ENCODE measurements at places on chromosomes 3 and 15.

DNA sequence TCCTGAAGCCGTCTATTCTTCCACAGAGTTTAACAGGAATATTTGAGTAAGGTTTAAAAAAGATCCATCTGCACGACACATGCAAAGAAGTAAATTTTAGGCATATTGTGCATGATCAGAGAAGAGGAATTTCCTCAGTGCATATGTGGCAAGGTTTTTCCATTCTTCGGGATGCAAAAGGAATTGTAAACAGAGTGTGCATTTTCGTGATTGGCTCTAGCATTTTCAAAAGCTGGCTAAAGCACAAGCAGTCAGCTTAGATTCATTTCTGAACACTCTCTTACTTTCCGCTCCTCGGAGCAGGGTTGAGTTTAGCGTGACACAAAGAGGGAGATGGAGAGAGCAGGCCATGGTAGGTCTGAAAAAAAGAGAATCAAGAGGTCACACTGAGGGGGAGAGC is 128.2 kb downstream of the ADAMTS9 start:
- DNase-seq: no peak

- DNase-seq: no peak
Measured at GRCh38 chr3:61650719-61651410, 89.5 kb downstream of the PTPRG start.

DNA sequence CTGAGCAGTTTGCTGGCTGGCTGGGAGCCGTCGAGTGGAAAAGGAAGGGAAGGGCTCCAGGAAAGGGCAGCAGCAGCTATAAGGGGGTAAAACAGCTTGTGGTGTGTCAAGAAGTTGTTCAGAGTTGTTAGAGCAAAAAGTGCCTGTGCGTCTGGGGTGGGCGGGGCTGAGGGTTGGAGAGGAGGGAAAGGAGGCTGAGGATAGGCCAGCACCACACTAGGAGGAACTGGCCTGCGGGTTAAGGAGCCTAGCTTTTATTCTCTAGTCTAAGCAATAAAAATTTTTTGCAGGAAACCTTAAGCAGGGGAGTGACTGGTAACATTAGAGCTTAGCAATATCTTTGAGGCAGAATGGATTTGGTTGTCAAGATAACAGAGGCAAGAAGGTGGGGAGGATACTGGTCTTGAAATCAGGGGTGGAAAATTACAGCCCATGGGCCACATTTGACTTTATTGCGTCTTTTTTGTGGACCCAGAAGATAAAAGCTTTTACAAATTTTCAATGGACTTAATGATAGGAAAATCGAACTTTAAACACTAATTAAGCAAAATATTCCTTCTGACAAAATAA is 134.5 kb upstream of the AADACL2 start:
- no peak for DNase-seq

- peak; percentile 7 for DNase-seq
Measured at GRCh38 chr15:89177633-89178306, 43.6 kb downstream of the RLBP1 start.

- no peak for DNase-seq
Measured at GRCh38 chr3:137771401-137772213, 7.5 kb downstream of the SOX14 start.

- no peak for DNase-seq
Measured at GRCh38 chr15:70748281-70748747, 15.0 kb downstream of the UACA start.

- DNase-seq: no peak
Measured at GRCh38 chr3:119330181-119330580, 36.0 kb downstream of the ARHGAP31 start.

GRCh38 chr15:23877502-23878412 is 190.7 kb upstream of the NDN start:
- DNase-seq: peak; percentile 26

- DNase-seq: no peak
Measured at GRCh38 chr3:46467562-46467961, 2.9 kb upstream of the LTF start.

DNA sequence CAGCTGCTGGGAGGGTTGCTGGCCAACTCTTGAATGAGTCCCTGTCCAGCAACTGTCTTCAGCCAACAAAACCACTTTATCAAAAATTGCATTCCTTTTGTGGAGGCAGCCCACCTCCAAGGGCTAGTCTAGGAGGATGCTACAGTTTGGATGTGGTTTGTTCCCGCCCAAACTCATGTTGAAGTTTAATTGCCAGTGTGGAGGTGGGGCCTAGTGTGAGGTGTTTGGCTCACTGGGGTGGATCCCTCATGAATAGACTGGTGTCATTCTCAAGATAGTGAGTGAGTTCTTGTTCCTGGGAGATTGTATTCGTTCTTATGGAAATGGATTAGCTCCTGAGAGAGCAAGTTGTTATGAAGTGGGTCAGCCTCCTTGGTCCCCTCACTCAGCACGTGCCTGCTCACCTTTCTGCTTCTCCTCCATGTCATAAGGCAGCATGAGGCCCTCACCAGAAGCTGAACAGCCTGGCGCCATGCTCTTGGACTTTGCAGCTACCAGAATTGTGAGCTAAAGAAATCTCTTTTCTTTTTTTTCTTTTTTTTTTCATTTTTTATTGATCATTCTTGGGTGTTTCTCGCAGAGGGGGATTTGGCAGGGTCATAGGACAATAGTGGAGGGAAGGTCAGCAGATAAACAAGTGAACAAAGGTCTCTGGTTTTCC is 4.2 kb upstream of the RFC4 start:
- DNase-seq: no peak
